ENCODE measurements at places on chromosomes 12 and 14. TPM values are rescaled to one million over a fixed set of nuclear protein-coding genes. Genes with fewer than 3 reads are reported as not detected.

The RNASE2 gene
- 4.3 TPM for total RNA-seq

The GALNT8 gene
- total RNA-seq = 0.25 TPM

The CYP27B1 gene
- total RNA-seq = 3.5 TPM

The MFAP5 gene
- 0.38 TPM for total RNA-seq

The KRT74 gene
- not detected for total RNA-seq

The KRT8 gene
- 546 TPM for total RNA-seq

The A2ML1 gene
- not detected for total RNA-seq

The NGDN gene
- 35.6 TPM for total RNA-seq

The RNASE3 gene
- 0.38 TPM for total RNA-seq

The DNAI7 gene
- 5.3 TPM for total RNA-seq

The NOXRED1 gene
- 0.57 TPM for total RNA-seq

The MYO1H gene
- total RNA-seq = not detected

The DNAJC22 gene
- total RNA-seq = 16.2 TPM

The RESF1 gene
- total RNA-seq = 61.2 TPM

The SALL2 gene
- total RNA-seq = 8.8 TPM

The ACSM4 gene
- not detected for total RNA-seq

The TMEM233 gene
- 1.2 TPM for total RNA-seq

The MEG3 gene
- 24.0 TPM for total RNA-seq

The AGAP2 gene
- 3.7 TPM for total RNA-seq

The SMCO2 gene
- 0.38 TPM for total RNA-seq

The KRT73 gene
- not detected for total RNA-seq

The LAG3 gene
- total RNA-seq = 1.3 TPM

The GPRC5D gene
- total RNA-seq = 0.25 TPM

The LMO3 gene
- 3.7 TPM for total RNA-seq

Data from kidney (tissue), 22 donors.